Testis (tissue), 5 donors: ENCODE measurements at places on chromosomes 1 and 21.

GRCh38 chr1:20586953-20587660, 1.8 kb upstream of the CDA start:
- no peak for DNase-seq

DNA sequence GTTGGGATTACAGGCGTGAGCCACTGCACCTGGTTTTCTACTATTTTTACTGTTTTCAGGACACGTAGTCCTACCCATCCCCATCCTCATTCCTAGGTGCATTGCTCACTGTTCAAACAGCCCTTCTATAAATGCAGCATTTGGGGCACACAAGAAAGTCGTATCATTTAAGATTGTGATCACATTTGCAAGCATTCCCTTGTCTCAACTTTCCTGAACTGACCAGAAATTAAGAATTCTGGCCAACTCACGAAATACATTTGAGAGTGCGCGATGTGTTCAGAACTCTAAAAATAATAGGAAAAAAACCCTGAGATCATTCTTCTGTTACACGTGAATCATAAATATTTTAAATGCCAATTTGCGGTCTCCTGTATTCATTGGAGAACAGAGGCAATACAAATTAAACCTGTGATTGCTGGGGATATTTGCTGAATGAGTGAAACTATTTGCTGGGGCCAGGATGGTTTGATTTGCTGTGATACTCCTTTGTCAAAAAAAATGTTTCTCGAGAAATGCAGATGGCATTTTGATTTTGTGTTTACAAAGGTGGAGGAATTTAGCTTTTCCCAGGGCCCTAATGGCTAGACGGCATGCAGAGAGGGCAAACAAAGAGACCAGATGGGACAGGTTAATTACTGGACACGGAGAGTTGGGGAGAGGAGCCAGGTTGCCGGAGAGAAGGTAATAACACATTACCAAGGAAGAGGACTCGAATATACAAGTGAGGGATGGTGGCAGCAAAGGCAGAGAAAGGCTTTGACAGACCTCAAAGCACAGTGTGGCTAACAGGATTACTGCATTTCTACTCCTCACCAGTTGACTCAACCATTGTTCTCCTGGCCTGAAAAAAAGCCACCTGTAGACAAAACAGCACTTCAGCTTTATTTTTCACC, 38.4 kb downstream of the STPG1 start:
- DNase-seq = no peak

DNA sequence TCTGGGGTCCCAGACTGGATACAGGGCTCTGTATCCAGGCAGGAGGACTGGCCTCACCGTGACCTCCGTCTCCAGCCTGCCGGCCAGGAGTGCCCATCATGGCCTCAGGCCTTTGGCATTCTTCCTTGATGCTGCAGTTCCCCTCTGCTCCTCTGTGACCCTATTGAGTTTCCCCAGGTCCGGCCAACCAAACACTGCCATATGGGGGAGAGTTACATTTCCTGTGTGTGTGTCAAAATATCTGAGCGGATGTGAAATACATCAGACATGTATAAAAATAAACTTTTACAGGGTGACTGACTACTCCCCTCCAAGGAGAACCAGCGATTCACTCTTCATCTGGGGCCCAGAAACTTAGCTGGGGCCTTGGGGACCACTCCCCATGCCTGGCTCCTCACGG, 10.2 kb upstream of the UBL4B start:
- no peak for DNase-seq

DNA sequence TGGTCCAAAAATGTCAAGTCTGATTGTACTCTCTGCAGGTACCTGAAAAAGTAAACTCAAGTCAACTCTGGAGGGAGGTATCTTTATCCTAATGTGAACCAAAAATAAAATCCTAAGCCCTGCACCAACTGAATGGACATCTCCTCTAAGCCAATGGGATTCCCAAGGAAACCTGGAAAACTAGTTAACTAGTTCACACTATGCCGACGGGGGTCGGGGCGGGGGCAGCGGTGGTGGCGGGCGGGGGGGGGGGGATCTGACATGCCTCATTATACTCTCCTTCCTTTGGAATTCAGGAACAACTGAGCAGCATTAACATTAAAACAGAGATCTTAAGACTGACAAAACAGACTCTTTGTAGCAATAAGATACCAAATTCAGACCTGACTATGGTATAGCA, 452.6 kb upstream of the CAMK1G start:
- DNase-seq = no peak

GRCh38 chr1:65958561-65959350, 166.1 kb downstream of the PDE4B start:
- no peak for DNase-seq

DNA sequence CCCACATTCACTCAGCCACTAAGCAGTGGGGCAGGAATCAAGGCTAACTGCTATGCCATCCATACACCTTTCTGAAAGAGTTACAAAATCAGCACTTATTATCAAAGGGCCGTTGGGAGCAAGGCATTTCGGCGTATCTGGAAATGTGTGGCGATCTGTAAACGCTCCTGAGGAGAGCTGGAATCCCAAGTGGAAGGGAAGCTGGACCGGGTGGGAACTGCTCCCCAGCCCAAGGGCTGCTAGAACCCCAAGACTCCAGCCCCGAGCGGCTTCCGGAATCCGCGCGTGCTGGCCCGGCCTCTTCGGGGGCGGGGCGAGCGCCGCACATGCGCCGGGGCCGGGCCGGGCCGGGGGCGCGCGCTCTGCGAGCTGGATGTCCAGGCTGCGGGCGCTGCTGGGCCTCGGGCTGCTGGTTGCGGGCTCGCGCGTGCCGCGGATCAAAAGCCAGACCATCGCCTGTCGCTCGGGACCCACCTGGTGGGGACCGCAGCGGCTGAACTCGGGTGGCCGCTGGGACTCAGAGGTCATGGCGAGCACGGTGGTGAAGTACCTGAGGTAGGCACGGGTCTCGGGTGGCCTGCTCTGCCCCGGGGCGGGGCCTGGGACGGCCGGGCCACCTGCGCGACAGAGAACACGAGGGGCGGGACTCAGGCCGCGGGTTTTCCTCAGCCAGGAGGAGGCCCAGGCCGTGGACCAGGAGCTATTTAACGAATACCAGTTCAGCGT, at the start of gene NAXE:
Gene NAXE, plus strand, starts transcription at position 345 of the 726 bp plus-strand sequence. Its CDS starts 29 bp downstream, at position 374.
- DNase-seq = peak; percentile 85

- DNase-seq = no peak
Observed at GRCh38 chr1:24769656-24770651, 24.7 kb downstream of the CLIC4 start.

GRCh38 chr1:232334811-232335210, 295.1 kb downstream of the SIPA1L2 start:
- no peak for DNase-seq

GRCh38 chr1:243255791-243256512, at the start of gene SDCCAG8:
SDCCAG8 (plus strand) TSS chr1:243256041; CDS start chr1:243256174, 133 bp downstream.
- peak; percentile 100 for DNase-seq

DNA sequence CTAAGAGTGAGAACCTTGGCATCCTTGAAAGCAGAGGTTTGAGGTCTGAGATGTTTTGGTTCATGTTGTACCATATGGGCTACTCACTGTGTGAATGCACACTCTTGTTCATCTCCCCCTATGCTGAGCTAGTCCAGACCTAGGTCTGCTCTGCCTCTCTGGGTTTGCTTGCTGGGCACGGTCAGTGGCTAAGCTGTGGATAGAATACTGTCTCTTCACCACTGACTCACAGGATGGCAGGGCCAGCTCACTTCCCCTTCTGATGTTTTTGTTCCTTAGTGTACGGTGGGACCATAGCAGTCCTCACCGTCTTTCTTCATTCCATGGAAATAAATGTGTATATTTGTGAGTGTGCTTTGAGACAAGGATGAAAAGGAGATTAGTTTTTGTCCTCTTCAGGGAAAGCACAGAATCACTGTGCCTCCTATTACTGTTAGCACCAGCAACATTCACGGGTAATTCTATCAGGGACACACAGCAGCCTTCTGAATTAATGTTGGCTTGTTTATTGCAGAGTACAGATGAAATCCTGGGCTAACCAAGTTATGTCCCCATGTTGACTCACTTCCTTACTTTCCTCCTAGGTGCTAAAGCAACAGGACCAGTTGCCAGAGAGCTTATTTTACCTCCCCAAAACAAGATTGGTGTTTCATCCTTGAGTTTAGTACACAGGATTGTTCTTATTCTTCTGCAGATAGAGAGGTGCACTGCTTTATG, 56.9 kb upstream of the IVNS1ABP start:
- no peak for DNase-seq

GRCh38 chr21:16800536-16801275, 712.1 kb upstream of the CXADR start:
- no peak for DNase-seq

DNA sequence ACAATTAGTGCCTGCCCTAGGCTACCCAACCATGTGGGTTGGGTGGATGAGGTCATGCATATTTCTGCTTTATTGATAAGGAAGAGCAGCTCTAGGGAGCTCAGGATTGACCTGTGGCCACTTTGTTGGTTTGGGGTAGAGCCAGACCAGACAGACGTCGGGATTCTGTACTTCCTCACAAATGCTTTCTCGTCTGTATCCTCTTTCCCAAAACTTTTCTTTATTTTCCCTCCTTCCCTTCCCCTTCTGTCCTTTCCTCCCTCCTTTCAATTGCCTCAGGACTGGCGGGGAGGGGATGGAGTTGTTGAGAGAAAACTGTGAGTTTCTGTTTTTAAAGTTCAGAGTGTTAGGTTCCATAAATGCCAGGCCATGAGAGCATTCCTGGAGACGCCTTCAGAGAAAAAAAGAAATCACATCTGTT, 68.0 kb downstream of the UCK2 start:
- DNase-seq = no peak

- DNase-seq = no peak
Observed at GRCh38 chr1:198361237-198361767, 179.2 kb downstream of the ATP6V1G3 start.

DNA sequence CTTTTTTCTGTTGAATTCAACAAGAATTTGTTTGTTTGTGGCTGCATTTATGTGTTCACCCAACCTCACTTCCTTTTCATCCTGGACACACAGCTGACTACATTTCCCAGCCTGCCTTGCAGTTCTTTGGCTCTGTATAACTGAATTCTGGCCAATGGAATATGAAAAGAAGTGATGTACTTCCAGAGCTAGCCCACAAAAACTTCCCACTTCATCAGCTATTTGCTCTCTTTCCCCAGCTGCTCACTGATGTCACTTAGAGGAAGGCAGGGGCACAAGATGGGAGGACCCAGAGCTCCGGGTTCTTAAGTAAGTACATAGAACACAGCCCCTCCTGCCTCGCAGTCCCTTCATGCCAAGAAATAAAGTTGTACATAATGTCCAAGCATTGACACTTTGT, 235.0 kb upstream of the FGGY start:
- peak; percentile 91 for DNase-seq

DNA sequence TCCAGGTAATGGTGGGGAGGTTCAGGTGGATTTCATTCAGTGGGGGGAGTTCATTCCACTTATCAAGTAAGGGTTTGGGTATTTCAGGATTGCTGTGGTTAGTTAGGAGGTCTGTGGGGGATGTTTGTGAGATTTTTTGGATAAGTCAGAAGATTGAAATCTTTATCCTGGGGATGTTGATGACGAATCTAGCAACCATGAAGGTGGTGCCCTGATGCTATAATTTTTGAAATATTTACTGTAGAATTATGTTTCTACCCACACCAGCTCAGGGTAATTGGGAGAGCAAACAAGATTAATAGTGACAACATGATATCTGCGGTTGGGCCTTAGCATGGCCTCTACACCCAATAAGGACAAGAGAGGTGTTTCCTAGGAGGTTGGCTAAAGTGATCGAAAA, 28.3 kb downstream of the SUCO start:
- DNase-seq = no peak

- no peak for DNase-seq
Observed at GRCh38 chr21:35231090-35231489, 182.0 kb upstream of the RUNX1 start.

- no peak for DNase-seq
Observed at GRCh38 chr1:159897962-159898361, 2.0 kb downstream of the CFAP45 start.

- DNase-seq = no peak
Observed at GRCh38 chr1:87852410-87853161, 523.9 kb downstream of the LMO4 start.

DNA sequence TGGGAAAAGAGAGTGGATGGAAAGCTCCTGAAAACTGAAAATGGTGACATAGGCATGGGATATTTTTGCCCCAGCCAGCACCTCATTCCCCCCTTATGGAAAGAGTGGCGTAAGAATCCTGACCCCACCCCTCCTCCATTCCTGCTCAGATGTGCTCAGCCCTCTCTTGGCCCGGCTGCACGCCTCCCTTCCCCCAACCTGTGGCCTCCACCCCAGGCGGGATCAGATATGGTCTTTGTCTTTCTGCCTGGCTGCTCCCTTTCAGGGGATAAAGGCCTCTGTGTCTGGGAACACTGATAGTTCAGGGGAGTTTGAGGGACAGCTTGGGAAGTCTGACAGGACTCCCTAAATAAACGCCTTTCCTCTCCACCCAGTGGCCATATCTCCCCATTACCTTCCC, 49.8 kb downstream of the KIRREL1 start:
- DNase-seq = peak; percentile 36

DNA sequence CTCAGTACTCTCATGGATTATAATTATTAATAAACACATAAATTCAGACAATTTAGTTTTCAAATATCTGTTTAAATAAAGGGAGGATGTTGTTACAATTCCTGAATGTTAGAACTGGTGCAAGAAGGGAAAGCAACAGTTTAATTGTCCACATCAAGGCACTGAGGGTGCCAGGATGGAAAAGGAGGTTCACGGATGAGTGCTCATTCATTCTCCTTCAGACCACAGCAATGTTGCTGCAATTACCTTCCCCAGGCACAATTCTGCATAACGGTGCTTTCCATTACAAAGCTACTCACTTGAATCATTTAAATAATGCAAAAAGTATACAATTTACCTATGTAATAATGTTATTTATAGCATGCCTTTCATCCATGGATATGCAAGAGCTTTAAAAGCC, 52.3 kb upstream of the COG2 start:
- no peak for DNase-seq

DNA sequence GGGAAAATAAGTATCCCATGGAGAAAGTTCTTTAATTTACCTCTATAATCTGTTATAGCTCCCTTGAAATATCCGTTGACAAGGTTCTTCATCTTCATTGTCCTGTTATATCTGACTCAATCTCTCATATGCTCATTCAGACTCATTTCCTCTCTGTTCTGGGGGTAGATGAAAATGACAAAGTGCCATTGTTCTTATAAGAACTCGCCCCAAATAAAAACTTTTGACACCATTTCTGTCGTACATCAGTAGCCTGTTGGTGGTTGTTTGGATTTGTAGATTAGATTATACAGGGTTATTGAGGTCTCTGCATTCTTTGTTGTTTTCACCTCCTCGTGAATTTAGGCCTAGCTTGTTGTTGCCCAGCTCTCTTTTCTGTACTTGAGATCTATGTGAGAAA, 55.2 kb upstream of the IPO9 start:
- DNase-seq = no peak
